Activated CD4-positive, alpha-beta T cell treated with anti-CD3 and anti-CD28 coated beads, Interleukin-10, Interleukin-2, amounts not matched to agents 100 ng/mL and 50 ng/mL, durations not matched to agents 16 hours and 8 hours (primary cell): ENCODE measurements at places on chromosomes 1 and 21.
A peak's percentile ranks its signal among the peaks of the same experiment; 100 is the strongest.

DNA sequence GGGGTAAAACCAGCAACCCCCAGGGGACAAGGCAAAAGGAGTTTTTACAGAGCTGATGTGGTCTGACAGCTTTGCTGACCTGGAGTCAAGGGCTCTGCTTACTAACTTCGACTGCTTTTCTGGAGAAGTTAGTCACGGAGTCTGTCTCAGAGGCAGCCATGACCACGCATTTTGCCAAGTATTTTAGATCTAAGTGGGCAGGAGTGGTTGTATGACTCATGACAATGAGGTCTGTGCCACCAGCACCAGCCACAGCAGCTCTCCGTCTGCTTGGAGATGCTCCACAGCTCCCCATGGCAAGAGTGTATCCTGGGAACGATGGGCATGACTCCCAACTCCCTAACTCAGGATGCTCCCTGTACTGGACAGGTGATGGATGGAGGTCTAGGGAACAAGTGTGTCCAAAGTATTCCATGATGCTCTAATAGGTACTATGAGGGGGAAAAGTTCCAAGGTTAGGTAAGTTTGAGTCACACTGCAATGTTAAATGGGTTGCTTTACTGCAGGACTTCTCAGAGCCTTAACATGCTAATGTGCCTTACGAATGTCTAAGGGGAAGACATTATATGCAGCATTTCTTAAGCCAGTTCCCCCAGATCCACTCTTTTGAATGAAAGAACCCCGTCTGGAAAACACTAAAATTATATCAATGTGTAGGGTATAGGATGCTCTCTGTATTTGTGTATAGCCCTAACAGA lies 359.0 kb downstream of the HHAT start:
- DNase-seq, result peak; percentile 49

DNA sequence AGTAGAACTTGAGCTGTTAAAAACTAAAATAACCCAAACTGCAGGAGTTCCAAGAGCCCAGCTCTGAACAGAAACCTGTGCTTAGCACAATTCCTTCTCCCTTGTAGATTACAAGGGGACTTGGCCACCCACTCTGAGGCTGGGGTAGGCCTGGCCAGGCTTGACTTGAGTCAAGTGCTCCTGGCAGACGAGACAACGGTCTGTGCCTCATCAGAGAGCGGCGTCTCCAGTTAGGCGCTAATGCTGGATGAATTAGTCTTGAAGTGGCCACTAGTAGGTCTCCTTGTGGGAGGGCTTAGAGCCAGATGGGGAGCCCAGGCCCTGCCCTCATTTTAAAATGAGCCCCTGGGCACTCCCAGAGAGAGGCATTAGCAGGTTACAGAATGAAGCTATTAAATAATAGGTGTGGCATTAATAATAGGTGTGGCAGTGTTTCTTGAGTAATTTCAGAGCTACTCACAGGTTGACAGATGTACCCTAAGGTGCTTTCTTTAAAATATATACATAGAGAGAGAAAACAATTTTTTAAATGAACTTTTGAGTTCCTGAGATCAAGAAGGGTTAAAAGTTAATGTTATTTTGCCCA lies 1.1 kb downstream of the EEIG2 start:
- peak; percentile 66 for DNase-seq

DNA sequence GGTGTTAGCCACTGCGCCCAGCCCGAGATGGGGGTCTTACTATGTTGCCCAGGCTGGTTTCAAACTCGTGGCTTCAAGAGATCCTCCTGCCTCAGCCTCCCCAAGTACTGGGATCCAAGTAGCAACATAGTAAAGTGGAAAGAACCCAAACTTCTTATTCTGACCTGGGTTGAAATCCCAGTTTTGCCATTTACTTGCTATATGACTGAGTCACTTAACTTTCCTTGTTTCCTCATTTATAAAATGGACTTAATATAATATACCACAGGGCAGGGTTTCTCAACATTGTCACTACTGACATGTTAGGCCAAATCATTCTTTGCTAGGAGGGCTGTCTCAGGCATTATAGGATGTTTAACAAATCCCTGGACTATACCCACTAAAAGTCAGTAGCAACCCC lies 6.7 kb downstream of the PFDN2 start:
- no peak for DNase-seq

DNA sequence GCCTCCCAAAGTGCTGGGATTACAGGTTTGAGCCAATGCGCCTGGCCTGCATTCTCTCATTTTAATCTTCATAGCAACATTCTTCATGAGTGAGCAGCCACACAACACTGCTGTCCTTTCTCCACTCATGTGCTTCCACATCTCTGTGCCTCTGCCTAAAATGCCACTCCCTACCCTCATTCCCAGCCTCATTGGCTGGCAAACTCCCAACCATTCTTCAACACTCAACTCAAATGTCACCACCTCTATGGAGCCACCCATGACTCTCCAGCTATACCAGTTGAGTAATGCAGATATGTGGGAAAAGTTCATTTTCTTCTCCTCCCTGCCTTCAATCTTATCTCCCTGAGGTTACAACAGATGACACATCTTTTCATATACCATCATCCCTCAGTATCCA lies 53.9 kb upstream of the ZC3H12A start:
- DNase-seq, result no peak

DNA sequence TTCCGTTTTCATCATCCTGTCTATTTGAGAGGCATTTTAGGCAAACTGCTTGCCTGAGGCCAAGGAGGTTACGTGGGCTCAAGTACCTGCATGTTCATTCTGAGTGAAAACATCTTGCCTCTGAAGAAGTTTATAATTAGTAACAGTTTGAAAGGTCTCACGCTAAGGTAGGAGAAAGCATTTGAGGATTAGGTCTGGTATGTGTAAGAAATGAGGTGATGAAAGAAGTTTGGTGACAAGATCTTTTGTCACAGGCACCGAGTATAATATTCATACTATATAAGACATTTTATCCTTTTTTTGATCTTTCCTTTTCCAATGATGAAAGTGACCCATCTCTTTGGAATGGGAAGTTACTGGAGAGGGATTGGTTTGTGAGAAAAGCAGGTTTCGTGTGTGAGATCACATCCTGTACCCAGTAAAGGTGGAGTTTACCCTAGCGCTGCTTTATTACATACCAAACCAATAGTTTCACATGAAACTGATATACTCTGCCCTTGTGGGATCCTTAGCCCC lies 98.7 kb upstream of the PDC start:
- DNase-seq, result no peak

DNA sequence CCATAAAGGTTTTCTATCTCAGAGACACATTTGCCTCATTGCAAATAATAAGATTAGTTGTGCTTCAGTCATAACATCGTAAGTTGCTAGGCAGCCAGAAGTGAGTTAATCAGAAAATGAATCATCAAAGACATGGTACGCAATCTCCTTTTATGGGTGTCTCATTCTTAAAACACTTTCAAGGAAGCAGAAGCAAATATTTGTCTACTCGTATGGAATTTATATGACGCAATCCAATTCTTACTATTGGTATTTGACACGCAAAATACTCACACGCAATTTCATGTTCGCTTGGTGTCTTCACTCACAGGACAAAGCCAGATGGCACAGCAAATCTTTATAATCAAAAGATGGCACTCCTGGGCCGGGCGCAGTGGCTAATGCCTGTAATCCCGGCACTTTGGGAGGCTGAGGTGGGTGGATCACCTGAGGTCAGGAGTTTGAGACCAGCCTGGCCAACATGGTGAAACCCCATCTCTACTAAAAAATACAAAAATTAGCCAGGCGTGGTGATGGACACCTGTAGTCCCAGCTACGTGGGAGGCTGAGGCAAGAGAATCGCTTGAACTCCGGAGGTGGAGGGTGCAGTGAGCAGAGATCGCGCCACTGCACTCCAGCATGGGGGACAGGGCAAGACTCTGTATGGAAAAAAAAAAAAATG lies 56.4 kb downstream of the HLCS start:
- peak; percentile 84 for DNase-seq

GRCh38 chr1:213017447-213018273 lies 2.0 kb upstream of the ANGEL2 start:
- no peak for DNase-seq

DNA sequence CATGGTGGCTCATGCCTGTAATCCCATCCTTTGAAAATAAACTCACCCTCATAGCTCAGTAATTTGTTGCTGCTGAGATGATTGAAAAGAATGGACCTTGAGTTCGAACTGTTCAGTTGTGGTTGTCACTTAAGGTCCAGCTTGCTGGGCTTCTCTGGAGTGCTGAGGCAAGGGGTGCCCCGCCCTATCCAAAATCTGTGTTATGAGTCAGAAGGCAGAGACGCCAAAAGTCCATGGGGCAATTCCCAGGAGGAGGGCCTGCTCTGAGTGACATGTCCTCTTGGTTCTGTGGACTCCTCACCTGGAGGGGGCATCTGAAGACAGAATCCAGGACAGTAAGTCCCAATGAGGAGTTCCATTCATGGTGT lies 64.8 kb downstream of the MYOM3 start:
- no peak for DNase-seq

- no peak for DNase-seq
Measured at GRCh38 chr1:206754011-206754410, 16.6 kb upstream of the IL19 start.

- no peak for DNase-seq
Measured at GRCh38 chr1:3459940-3460671, 5.6 kb downstream of the ARHGEF16 start.

GRCh38 chr1:102550729-102551384 lies 554.1 kb upstream of the OLFM3 start:
- DNase-seq, result peak; percentile 13

DNA sequence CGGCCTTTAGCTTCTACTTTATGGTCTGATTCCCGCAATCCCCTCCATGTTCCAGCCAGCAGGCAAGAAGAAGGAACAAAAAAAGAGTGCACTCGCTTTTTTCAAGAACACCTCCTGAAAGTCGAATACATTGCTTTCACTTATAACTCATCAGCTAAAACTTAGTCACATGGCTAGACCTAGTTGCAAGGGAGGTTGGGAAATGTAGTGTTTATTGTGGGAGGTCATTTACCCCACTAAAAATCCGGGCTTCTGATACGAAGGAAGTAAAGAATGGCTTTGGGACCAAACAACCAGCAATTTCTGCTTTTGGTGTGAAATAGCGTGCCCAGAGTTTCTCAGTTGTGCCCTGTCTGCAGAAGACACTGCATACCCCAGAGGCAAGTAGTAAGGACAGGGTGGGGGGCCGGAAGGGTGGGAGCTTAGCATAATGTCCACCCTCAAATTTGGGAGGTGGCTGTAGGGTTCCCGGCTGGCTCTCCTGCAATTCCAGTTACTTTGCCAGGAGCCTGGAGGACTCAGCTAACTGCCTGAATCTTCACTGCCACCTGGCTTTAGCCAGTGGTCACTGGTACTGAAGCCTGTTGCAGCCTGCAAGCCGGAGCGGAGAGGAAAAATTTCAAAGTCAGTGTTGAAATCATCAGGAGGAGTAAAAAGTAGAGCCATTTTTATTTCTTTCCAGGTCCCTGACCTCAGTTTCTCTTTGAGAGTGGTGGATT lies 57.7 kb upstream of the F3 start:
- DNase-seq, result no peak

GRCh38 chr1:206022766-206023165 lies 929 bp downstream of the CTSE start:
- DNase-seq, result no peak

DNA sequence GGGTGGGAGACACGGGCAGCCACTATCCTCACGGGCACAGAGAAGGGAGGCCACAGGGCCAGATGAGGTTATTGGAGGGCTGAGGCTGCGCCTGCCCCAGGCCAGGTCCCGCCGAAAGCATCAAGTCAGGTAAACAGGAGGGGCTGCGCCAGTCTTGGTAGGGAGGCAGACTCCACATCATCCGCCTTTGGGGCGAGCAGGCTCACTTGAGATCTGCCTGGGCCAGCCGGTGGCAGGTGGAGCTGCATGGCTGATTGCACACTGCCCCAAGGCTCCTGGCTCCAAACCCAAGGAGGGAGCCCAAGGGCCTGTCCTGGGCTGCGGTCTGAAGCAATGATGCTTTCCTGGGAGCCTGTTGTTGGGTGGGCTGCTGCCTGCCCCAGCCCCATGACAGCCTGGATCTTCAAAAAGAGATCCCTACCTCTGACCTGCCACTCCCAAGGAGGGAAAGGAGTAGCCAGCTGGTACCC lies 4.6 kb downstream of the SMIM1 start:
- no peak for DNase-seq

DNA sequence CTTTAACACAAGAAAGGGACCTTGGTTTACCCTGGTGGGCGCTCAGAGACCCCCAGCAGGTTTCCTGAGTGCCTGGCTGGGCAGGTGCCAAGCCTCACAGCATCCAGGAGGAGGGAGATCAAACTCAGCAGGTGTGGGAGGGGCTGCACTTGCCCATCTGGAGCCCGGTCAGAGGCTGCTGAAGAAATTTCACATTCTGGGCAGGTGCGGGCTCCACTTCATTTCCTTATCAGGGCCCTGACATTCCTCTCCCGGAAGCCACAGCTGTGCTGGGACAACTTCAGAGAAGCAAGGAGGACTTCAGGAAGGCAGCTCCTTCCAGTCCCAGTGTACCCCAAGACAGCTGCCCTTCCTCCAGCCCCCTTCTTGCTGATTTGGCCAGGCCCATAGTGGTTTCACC lies 82.9 kb downstream of the ITPKB start:
- DNase-seq, result no peak

GRCh38 chr1:102120910-102121309 lies 124.2 kb upstream of the OLFM3 start:
- DNase-seq, result no peak

GRCh38 chr1:146039844-146040194 lies 18.3 kb upstream of the HJV start:
- no peak for DNase-seq

- no peak for DNase-seq
Measured at GRCh38 chr1:201791779-201792173, 37.2 kb upstream of the IPO9 start.

DNA sequence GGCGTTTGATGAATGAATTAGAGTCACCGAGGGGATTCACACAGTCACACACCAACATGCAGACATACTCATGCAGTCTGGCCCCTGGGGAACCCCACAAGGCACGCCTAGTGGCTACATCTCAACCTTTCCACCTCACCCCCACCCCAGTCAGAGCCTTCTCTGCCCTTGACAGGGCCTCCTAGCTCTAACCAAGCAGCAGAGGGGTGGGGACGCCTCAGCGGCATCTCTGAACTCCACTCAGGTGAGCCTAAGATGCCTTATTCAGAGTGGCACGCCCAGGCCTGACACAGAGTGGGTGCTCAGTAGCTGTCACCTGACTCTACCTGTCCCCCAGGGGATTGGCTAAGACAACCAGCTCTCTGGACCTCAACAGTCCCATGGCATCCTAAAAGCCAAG lies 3.7 kb upstream of the SDC3 start:
- DNase-seq, result no peak

DNA sequence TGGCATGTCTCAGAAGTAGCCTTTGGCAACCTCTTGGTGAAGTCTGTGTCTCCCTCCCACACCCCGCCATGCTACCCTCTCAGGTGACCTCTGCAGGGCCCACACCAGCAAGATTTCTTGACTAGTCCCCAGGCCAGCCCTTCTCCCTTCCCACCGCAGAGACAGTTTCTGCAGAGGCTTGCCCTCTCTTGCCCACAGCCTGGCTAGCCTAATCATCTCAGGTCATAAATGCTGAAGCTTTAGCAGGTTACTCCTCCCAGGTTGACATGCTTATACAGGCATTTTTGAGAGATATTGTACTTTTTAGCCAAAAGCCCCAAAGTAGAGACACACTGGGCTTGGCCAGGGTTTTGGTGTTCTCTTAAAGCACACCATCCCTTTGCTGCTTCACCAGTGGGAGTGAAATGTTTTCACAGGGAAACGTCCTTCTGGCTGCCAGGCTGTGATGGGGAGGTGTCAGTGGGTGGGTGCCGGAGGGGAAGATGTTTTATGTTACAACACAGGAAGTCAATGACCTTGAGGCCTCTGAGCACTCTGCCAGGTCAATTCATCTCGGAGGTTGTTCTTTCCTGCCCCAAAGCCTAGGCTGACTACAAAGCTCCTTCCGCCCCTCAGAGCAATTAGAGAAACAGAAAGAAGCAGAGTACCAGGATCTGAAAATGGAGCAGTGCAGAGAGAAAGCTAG lies 58.5 kb downstream of the STYXL2 start:
- DNase-seq, result no peak

GRCh38 chr1:183773482-183774274 lies 31.2 kb upstream of the RGL1 start:
- DNase-seq, result no peak
